ENCODE measurements at places on chromosomes 7 and 10.
A peak's percentile ranks its signal among the peaks of the same experiment; 100 is the strongest.

DNA sequence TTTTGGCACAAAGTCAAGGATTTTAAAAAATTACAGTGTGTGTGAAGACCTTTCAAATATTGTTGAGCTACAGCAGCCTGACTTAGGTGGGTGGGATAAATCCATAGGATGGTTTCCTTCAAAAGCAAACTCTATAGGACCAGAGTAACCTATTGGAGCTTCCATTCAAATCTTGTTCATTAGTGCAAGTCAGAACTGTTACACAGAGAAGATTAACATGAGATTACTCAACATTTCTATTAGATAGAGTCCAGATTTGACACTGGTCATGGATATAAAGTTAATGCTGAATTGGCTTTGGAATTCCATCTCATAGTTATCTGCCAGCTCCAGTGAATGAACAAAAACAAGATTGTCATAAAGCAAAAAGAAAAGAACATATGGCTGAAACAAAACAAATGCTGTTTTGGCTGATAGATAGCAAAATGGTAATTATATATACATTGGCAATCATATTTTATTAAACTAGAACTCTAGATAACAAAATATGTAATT lies 129.6 kb upstream of the SEMA3A start:
- no peak for DNase-seq

- no peak for DNase-seq
These were observed 9.0 kb upstream of the POR start for GRCh38 chr7:75905785-75906604.

- DNase-seq: peak; percentile 37
These were observed 14.7 kb downstream of the CDNF start for GRCh38 chr10:14822879-14823755.

DNA sequence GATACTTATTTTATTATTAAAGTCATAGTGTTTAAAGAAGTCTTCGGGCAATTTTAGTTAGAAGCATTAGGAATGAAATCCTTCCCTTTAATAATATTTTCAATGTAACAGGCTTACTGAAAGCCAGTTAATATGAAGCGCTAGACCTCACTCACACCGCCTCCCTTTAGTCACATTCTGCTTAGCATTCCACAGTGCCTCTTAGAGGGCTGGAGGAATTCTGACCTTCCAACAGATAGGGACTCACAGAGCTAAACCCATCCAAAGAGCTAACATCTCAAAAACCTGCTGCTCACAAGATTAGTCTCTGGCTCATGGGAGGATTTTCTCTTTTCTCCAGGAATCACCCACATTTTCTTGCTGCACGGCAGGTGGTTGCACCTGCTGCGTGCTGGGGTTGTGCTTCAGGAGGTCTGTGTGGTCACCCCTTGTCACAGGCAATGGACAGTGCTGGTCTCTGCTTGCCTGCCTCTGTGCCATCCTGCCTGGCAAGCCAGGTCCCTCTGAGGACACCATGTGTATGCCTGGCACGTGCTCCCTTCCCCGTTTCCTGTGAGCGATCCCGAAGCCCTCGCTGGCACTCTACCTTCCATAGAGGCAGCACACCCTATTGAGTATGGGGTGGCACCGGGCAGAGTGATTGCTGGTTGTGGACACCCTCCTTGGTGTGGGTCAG lies 91.8 kb downstream of the KLF6 start:
- DNase-seq: no peak

GRCh38 chr7:1049006-1049741 lies 4.8 kb downstream of the GPR146 start:
- no peak for DNase-seq
